Aorta (tissue), 5 donors: ENCODE measurements at places on chromosomes 7 and 10. TPM values are rescaled to one million over a fixed set of nuclear protein-coding genes. Genes with fewer than 3 reads are reported as not detected.
A peak's percentile ranks its signal among the peaks of the same experiment; 100 is the strongest.

The NEUROD6 gene
- total RNA-seq, result not detected

The ACSM6 gene
- total RNA-seq, result 0.99 TPM

DNA sequence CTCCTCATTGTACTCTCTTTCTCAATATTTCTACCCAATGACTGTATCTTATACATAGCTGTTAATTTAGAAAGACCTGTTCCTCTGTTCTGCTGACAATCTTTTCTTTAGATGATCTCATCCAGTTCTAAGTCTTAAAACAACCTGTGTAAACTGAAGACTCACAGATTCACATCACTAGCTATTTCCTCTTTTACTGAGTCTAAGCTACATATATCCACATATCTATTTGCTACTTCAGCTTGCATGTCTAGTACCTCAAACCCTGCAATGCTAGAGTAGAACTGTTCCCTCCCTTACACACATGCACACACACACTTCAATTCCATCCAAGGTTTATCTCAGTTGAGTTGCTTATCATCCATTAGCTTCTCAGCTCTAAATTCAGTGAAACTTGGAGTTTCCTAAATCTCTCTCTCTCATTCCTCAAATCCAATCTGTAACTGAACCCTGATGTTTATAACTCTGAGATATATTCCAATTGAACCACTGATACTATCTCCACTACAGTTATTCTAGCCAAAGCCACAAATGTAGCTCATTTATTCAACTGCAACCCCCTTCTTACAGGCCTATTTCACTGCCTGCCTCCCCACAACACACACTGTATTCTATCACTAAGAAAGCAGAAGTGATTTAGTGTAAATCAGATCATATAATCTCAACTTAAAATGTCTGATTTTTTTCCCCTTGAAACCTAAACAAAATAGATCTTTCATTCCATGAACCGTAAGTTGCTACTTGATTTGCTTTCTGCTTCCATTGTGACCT, 1036.8 kb upstream of the POT1 start:
- H3K27me3 ChIP-seq, result no peaks in the 10 kb centered on the region
- no peak for DNase-seq
- H3K36me3 ChIP-seq, result no peaks in the 10 kb centered on the region
- H3K27ac ChIP-seq, result no peak overlapping the region

The ZNF655 gene
- 93.1 TPM for total RNA-seq

DNA sequence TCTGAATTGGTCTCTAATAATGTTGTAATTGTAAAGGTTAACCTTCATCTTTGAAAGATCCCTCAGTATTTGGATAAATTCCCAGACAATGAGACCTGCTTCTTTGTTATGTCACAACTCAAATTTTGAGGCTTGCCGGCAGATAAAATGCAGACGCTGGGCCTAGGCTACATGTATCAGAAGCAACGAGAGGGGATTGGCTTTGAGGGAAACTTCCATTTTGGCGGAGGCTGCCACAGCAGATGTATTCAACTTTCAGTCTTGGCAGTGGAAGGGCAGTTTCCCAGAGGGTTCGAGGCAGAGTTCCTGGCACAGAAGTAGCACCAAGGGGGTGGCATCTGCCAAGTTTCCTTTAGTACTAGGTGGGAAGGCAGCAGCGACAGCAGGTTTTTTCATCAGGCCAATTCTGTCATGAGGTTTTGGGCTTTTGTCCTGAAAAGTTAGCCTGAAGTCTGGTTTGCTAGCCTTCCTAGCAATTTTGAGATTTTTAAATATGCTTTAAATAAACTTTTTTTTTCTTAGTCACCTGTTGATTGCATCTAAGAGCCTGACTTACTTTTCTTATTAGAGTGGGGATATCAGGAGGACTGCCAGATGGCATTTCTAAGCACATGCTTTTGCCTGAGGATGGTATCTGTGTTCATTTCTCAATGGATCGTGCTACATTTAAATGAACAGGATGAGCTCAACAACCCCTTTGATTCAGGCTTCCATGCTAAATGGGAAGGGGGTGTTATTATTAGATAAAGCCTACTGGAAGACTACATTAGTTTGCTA, 89.5 kb upstream of the FAM3C start:
- H3K4me3 ChIP-seq, result no peak overlapping the region
- H3K4me1 ChIP-seq, result no peaks in the 10 kb centered on the region
- H3K36me3 ChIP-seq, result no peaks in the 10 kb centered on the region
- no peak overlapping the region for H3K27ac ChIP-seq
- H3K27me3 ChIP-seq, result no peaks in the 10 kb centered on the region
- DNase-seq, result no peak

The GARIN1A gene
- total RNA-seq, result 6.1 TPM

The AEBP1 gene
- total RNA-seq, result 856 TPM

DNA sequence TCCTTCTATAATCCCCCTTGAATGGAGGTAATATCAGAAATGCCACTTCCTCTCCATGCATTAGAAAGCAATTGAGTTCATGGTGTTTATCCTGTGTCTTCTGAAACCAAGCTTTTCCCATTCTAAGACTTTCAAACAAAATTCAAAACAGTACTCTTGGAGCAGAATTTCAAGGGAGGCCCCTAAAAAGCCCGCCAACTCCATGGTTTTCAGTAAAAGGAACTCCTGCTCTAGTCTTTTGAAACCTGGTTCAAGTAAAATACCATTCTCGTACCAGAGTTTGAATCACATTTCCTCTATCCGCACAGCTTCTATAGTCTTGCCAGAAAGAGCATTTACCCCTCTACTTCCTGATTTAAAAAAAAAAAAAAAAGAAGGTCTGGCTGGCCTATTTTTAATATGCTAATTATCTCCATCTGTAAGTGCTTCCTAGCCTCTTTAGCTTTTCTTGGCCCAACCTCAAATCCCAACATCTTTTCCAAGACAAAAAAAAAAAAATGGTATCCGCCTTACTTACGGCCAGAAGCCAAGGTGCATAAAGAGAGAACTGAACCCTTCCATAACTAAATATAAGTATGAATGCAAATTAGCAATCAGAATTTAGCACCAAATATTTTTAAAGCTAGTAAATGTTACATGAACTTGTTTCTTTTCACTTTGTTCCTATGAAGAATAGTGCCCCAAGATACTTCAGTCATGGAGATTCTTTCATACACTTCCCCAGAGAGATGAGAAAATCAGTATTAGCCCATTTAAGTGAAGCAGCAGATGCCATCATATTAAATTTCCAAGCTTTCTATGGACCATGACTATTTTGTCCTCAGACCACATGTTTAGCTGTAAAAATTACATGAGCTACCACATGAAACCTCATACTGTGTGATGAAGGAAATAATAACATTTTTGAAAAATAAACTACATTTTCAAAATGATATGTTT, 199.9 kb upstream of the FAM3C start:
- no peaks in the 10 kb centered on the region for H3K4me1 ChIP-seq
- H3K27ac ChIP-seq, result no peak overlapping the region
- H3K27me3 ChIP-seq, result no peaks in the 10 kb centered on the region
- no peak overlapping the region for H3K4me3 ChIP-seq

DNA sequence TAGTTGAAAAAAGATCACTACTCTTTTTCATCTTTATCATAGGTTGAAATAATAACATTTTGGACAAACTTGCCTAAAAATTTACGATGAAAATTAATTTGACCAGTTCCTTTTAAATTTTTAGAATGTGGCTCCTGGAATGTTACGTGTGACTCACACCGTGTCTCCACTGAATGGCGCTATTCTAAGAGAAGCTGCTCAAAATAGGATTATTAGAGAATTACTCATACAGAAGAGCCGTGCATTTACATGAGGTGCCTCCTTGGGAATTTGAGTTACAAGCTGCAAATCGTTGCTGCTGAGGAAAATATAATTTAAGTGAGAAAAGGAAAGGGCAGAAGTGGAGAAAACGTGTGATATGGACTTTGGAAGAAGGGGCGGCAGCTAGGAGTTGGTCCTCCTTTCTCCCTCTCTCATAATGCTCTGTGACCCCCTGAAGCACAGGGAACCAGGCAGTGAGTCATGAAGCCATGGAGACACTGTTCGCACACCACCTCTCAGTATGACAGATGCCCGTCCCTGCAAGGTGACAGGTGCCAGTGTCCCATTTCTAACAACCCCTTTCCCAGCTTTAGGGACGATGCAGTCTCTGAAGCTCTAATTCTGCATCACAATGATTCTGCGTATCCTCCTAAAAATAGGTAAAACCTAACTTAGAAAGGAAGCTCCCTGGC, 323.2 kb upstream of the COBL start:
- no peak overlapping the region for H3K4me3 ChIP-seq
- H3K36me3 ChIP-seq, result no peaks in the 10 kb centered on the region
- H3K4me1 ChIP-seq, result no peaks in the 10 kb centered on the region
- no peak for DNase-seq
- no peak overlapping the region for H3K27ac ChIP-seq

- peak overlapping the region; percentile 95 for H3K4me3 ChIP-seq
- peak overlapping the region; percentile 6 for H3K27ac ChIP-seq
- H3K27me3 ChIP-seq, result no peaks in the 10 kb centered on the region
- DNase-seq, result no peak
- no peaks in the 10 kb centered on the region for H3K4me1 ChIP-seq
Observed at GRCh38 chr10:15718694-15719048, 1.1 kb downstream of the ITGA8 start.

- no peak for DNase-seq
- H3K27me3 ChIP-seq, result no peaks in the 10 kb centered on the region
- no peak overlapping the region for H3K4me3 ChIP-seq
- H3K4me1 ChIP-seq, result no peaks in the 10 kb centered on the region
- no peak overlapping the region for H3K27ac ChIP-seq
- no peaks in the 10 kb centered on the region for H3K36me3 ChIP-seq
Observed at GRCh38 chr7:81175275-81175940, 256.6 kb upstream of the SEMA3C start.

DNA sequence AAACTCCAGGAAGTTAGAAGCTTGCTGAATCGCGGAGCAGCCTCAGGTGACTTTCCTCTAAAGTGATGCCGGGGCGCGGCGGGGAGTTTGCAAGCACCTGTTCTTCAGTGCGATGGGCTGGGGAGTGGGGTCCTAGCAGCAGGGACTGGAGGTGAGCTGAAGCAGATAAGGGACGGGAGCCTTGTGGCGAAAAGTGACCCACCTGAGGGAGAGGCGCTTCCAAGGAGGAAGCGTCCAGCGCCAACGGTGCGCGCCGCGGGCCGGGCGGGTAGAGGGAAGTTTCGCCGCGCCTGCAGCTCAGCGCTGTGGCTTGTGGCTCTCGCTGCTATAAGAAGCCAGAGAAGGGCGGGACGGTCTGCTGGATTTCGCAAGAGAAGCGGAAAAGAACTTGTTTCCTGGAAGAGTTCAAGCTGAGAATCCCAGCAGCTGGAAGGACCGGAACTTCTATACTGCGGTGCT, at the start of gene STEAP4:
TSS of gene STEAP4 (minus strand) at position 305 of the 459 bp plus-strand sequence. CDS start 22,625 bp downstream, outside the sequence.
- H3K4me1 ChIP-seq, result no peaks in the 10 kb centered on the region
- H3K36me3 ChIP-seq, result no peaks in the 10 kb centered on the region
- no peak within 1 kb of the TSS for H3K27ac ChIP-seq
- no peaks in the 10 kb centered on the region for H3K27me3 ChIP-seq

GRCh38 chr10:60646966-60647796, 131.1 kb upstream of the CDK1 start:
- no peak for DNase-seq
- H3K27ac ChIP-seq, result no peak overlapping the region
- no peaks in the 10 kb centered on the region for H3K27me3 ChIP-seq
- no peaks in the 10 kb centered on the region for H3K4me1 ChIP-seq

The GHRHR gene
- total RNA-seq, result 1.4 TPM

DNA sequence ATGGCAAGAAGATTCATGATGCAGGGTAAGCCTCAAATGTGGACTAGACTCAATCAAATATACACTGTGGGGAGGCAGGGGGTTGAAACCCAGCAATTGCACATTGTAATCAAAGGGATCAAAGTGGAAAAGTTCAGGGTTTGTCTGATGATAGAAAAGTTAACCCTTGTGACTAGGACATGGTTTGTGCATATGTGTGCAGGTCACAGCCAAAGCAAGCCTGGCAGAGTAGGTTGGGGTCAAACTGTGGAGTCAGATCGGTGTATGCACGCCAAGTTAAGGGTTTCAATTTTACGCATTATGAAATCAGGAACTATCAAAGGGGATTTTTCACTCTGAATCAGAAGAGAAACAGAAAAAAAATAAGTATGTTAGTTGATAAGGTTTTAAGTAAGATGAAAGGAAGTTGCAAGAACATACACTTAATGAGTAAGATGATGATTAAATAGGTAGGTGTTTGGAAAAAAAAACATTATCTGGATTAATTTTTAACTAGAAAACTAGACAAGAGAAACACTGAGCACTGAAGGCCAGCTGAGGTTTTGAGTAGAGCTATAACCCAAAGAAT, 188.3 kb downstream of the DGKB start:
- H3K36me3 ChIP-seq, result no peaks in the 10 kb centered on the region
- H3K27ac ChIP-seq, result no peak overlapping the region
- H3K4me1 ChIP-seq, result no peaks in the 10 kb centered on the region
- no peaks in the 10 kb centered on the region for H3K27me3 ChIP-seq
- H3K4me3 ChIP-seq, result no peak overlapping the region
- DNase-seq, result no peak

The C7orf57 gene
- not detected for total RNA-seq

The RNF32 gene
- 0.72 TPM for total RNA-seq

The ATP6V0A4 gene
- not detected for total RNA-seq

- H3K4me3 ChIP-seq, result no peak overlapping the region
- H3K27ac ChIP-seq, result no peak overlapping the region
- H3K27me3 ChIP-seq, result no peaks in the 10 kb centered on the region
- no peak for DNase-seq
- H3K4me1 ChIP-seq, result no peaks in the 10 kb centered on the region
Observed at GRCh38 chr10:5079306-5079830, 14.8 kb upstream of the AKR1C3 start.

- H3K36me3 ChIP-seq, result no peaks in the 10 kb centered on the region
- no peaks in the 10 kb centered on the region for H3K27me3 ChIP-seq
- no peak overlapping the region for H3K4me3 ChIP-seq
- no peak for DNase-seq
- H3K4me1 ChIP-seq, result no peaks in the 10 kb centered on the region
Observed at GRCh38 chr10:70191972-70192305, 21.6 kb upstream of the SAR1A start.

GRCh38 chr7:157122800-157123495, 15.8 kb upstream of the UBE3C start:
- H3K4me1 ChIP-seq, result no peaks in the 10 kb centered on the region
- H3K36me3 ChIP-seq, result no peaks in the 10 kb centered on the region
- no peak overlapping the region for H3K27ac ChIP-seq
- H3K27me3 ChIP-seq, result no peaks in the 10 kb centered on the region

The CALHM3 gene
- total RNA-seq, result not detected

DNA sequence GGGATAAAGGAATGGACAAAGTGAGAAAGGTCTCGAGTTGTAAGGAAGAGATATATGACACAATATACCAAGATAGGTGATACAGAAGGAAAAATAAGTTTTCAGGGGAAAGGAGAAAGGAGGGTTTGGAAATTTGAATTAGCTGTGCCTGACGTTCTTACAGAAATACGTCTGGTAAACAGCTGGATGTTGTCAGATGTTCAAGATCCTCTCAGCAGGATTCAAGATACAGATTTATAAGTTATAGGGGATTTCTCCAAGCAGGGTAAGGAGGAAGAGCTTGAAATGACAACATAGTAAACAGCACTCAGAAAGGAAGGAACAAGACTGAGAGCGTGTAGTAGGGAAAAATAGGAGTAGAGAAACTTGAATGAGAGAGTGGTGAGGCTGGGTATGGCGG, 1184.1 kb downstream of the TYW1 start:
- no peaks in the 10 kb centered on the region for H3K4me1 ChIP-seq
- no peak overlapping the region for H3K27ac ChIP-seq
- no peak overlapping the region for H3K4me3 ChIP-seq

The UBE3C gene
- total RNA-seq, result 61.0 TPM
